Transverse colon (tissue), 4 donors: ENCODE measurements at places on chromosomes 4 and X. TPM values are rescaled to one million over a fixed set of nuclear protein-coding genes. Genes with fewer than 3 reads are reported as not detected.

Gene PDE5A
- total RNA-seq, result 52.7 TPM

Gene NAP1L2
- 1.4 TPM for total RNA-seq

Gene TNMD
- 0.68 TPM for total RNA-seq

- no peak overlapping the region for H3K4me3 ChIP-seq
- H3K36me3 ChIP-seq, result no peaks in the 10 kb centered on the region
- H3K27ac ChIP-seq, result peak overlapping the region; percentile 62
- peak; percentile 91 for DNase-seq
- H3K27me3 ChIP-seq, result no peaks in the 10 kb centered on the region
- peaks cover 16% of the 10 kb centered on the region for H3K4me1 ChIP-seq
Measured at GRCh38 chr4:56728512-56728911, 47.4 kb upstream of the HOPX start.

GRCh38 chr4:7855731-7856130, 83.9 kb downstream of the AFAP1 start:
- no peaks in the 10 kb centered on the region for H3K27me3 ChIP-seq
- H3K4me1 ChIP-seq, result peaks cover 9% of the 10 kb centered on the region
- H3K36me3 ChIP-seq, result no peaks in the 10 kb centered on the region
- H3K27ac ChIP-seq, result no peak overlapping the region
- no peak for DNase-seq

DNA sequence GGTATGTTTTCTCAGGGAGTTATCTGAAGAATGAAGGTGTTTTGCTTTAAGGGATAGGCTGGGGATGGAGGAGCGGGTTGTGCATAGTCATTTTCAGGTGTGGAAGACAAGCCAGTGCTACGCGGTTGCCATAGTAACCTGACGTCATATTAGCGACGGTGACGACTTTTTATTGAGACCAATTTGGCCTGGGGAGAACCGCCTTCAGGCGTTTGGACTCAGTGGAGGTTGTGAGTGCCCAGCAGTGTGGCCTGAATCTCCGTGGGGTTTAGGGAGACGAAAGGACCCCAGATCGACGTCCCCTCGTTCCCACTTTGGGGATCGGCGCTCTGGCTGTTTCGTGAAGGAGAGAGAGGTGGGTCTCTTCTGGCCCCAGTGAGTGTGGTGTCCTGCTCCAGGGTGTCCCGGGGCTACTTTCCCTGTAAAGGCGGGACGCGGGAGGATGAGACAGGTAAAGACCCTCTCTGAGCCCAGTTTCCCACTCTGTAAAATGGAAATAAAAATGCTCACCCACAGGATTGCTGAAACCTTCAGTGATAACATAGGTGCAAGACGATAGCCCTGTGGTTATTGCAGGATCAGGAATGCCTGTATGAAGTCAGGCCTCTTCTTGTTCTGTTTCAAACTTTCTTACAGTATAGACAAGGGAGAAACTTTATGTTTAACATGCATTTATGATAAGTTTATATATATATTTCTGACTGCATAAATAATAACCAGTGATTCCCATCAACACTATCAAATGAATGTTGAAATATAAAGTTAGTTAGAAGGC, 48.6 kb downstream of the GPRASP3 start:
- no peaks in the 10 kb centered on the region for H3K36me3 ChIP-seq
- peak; percentile 86 for DNase-seq
- H3K27me3 ChIP-seq, result no peaks in the 10 kb centered on the region
- peak overlapping the region; percentile 30 for H3K27ac ChIP-seq
- peak overlapping the region; percentile 41 for H3K4me3 ChIP-seq
- H3K4me1 ChIP-seq, result no peaks in the 10 kb centered on the region

Gene IL2
- not detected for total RNA-seq

Gene REPS2
- 18.4 TPM for total RNA-seq

Gene POU3F4
- not detected for total RNA-seq

GRCh38 chrX:133475953-133476352, 60.7 kb upstream of the GPC4 start:
- H3K27me3 ChIP-seq, result no peaks in the 10 kb centered on the region
- H3K27ac ChIP-seq, result peak overlapping the region; percentile 33
- H3K4me3 ChIP-seq, result no peak overlapping the region
- DNase-seq, result no peak
- H3K36me3 ChIP-seq, result no peaks in the 10 kb centered on the region

DNA sequence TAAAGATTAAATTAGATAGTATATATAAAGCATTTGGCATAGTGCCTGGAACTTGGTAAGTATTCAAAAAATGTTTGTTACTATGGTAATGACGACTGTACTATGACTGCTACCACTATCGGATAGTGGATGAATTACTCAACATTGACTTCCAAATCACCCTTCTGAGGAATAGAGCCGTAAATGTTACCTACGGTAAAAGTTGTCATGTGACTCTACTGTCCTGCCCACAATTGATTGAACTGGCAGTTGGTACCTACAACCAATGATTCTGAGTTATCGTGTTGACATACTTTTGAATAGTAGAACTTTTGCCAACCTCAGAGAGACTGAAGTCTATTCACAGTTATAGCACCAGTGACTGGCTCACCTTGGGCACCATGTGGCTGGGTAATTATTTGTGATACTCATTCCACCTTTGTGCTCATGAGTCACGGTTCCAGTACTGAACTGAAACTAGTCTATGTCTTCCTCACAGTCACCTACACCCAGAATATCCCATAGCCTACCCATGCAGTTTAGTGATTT, 185.5 kb upstream of the PITX2 start:
- no peaks in the 10 kb centered on the region for H3K36me3 ChIP-seq
- no peaks in the 10 kb centered on the region for H3K27me3 ChIP-seq
- H3K4me3 ChIP-seq, result no peak overlapping the region
- peak overlapping the region; percentile 29 for H3K27ac ChIP-seq
- DNase-seq, result peak; percentile 33

Gene LYAR
- total RNA-seq, result 3.7 TPM

GRCh38 chr4:82643994-82644733, 82.4 kb upstream of the TMEM150C start:
- no peak overlapping the region for H3K27ac ChIP-seq
- no peak overlapping the region for H3K4me3 ChIP-seq
- no peaks in the 10 kb centered on the region for H3K27me3 ChIP-seq
- no peak for DNase-seq

DNA sequence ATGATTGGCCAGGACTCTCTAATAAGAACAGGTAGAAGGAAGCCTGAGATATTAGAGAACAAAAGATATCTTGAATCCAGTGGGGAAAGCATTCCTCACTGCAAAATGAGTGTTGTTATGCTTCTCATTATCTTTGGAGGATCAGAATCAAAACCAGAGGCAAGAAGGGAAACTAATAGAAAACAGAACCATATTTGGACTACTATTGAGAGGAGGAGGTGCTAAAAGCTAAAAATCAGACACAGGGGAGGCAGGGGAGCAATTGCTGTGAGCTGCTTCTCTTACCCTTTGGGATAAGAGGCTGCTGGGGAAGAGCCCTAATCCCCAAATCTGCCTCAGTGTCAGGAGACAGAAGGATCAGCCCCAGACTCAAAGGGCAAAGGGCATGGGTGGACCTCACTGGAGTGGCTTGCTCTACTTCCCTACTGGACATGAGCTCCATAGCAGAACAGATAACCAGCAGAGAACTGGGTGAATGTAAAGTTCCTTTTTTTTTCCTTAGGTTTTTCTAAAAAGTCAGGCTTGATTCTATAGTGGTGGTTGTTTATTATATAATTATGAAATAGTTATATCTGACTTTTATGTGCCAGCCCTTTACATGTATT, 60.1 kb downstream of the SEPTIN11 start:
- H3K27me3 ChIP-seq, result no peaks in the 10 kb centered on the region
- DNase-seq, result no peak
- H3K4me1 ChIP-seq, result peaks cover 30% of the 10 kb centered on the region

Gene SLC9A6
- 17.8 TPM for total RNA-seq

Gene SCLT1
- total RNA-seq, result 10.1 TPM

GRCh38 chrX:724256-724655, 93.7 kb downstream of the SHOX start:
- H3K36me3 ChIP-seq, result no peaks in the 10 kb centered on the region
- H3K27ac ChIP-seq, result no peak overlapping the region
- no peak overlapping the region for H3K4me3 ChIP-seq
- no peaks in the 10 kb centered on the region for H3K4me1 ChIP-seq

GRCh38 chrX:133516686-133517085, 101.4 kb upstream of the GPC4 start:
- no peaks in the 10 kb centered on the region for H3K27me3 ChIP-seq
- H3K4me3 ChIP-seq, result no peak overlapping the region
- no peak for DNase-seq
- H3K36me3 ChIP-seq, result no peaks in the 10 kb centered on the region

DNA sequence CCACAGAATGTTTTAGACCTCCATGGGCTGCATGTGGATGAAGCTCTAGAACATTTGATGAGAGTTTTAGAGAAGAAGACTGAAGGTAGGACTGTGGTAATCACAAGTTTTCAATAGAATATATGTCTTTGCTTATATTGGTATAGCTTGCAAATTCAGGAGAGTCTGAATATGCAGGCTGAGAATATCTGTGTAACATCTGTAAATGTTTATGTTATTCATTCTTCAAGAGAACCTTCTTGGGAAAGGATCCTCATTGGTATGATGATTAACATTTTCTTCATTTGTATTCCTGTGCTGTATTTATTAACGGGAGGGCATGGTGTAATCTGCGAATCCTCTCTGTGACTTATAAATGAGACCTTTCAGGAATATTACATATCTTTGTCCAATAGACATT, 52.1 kb upstream of the RHOH start:
- DNase-seq, result no peak
- H3K27me3 ChIP-seq, result no peaks in the 10 kb centered on the region
- H3K4me1 ChIP-seq, result no peaks in the 10 kb centered on the region
- no peak overlapping the region for H3K4me3 ChIP-seq
- no peak overlapping the region for H3K27ac ChIP-seq

DNA sequence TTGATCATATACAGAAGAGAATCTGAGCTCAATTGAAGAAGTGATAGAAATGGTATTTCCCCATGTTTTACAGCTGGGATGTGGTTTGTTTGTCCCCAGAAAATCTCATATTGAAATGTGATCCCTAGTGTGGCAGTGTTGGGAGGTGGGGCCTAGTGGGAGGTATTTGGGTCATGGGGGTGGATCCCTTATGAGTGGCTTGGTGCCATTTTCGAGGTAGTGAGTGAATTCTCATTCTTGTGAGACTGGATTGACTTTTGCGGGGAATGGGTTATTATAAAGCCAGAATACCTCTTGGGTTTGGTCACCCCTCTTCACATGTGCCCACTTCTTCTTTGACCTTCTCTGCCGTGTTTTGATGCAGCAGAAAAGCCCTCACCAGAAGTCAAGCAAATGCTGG, 29.6 kb upstream of the PAGE1 start:
- H3K36me3 ChIP-seq, result no peaks in the 10 kb centered on the region
- no peak overlapping the region for H3K4me3 ChIP-seq
- DNase-seq, result no peak

Gene MUC7
- total RNA-seq, result not detected

DNA sequence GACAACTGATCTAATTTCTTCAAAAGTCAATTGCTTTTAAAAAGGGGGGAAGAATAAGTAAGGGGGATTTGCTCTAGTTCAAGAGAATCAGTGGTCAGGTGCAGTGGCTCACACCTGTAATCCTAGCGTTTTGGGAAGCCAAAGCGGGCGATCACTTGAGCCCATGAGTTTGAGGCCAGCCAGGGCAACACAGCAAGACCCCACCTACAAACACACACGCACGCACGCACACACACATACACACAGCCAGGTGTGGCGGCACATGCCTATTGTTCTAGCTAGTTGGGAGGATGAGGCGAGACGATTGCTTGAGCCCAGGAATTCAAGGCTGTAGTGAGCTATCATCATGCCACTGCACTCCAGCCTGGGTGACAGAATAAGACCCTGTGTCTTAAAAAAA, 9.6 kb downstream of the GRSF1 start:
- H3K27ac ChIP-seq, result no peak overlapping the region
- H3K36me3 ChIP-seq, result peaks cover 75% of the 10 kb centered on the region
- no peaks in the 10 kb centered on the region for H3K27me3 ChIP-seq
- DNase-seq, result no peak
- no peaks in the 10 kb centered on the region for H3K4me1 ChIP-seq
- no peak overlapping the region for H3K4me3 ChIP-seq

Gene REELD1
- total RNA-seq, result 1.4 TPM

DNA sequence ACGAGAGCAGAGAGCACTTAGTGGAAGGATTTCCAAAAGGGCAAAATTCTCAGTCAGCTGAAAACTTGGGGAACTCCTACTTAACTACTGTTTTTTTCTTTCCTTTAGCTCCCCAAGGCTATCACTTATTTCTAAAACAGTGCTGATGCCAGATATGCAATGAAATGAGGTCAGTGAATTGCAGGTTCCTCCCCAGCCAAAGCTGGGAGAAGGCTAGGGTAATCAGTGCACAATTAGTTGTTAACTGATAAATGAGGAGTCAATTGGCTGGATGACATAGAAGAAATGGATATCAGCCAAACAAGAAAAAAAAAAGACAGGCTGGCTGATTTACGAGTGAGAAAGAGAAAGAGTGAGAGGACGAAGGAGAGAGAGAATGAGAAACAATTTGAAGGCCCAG, 195.6 kb downstream of the GPC3 start:
- H3K27ac ChIP-seq, result no peak overlapping the region
- no peaks in the 10 kb centered on the region for H3K36me3 ChIP-seq
- no peaks in the 10 kb centered on the region for H3K27me3 ChIP-seq
- no peaks in the 10 kb centered on the region for H3K4me1 ChIP-seq
- H3K4me3 ChIP-seq, result no peak overlapping the region

Gene LAGE3
- total RNA-seq, result 23.3 TPM

DNA sequence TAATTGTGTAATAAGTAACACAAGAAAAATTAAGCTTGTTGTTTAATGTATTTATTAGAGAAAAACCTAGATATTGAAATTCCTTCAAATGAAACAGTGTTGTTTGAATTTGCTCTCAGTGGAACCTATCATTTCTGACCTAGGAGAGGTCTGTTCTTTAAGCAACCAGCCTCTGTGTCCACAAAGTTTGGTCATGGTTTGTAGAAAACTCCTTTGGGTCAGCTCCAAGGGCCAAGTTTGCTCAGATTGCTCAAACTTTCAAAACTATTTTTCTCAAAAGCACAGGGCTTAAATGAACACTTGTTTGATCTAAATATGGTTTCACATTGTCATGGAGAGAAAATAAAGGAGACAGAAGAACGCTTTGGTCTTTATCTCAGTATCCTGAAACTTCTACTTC, 29.6 kb upstream of the RPL34 start:
- no peak overlapping the region for H3K4me3 ChIP-seq
- no peaks in the 10 kb centered on the region for H3K27me3 ChIP-seq
- no peak for DNase-seq
- H3K36me3 ChIP-seq, result no peaks in the 10 kb centered on the region

Gene SSX4
- not detected for total RNA-seq

- no peak overlapping the region for H3K4me3 ChIP-seq
- peaks cover 5% of the 10 kb centered on the region for H3K27me3 ChIP-seq
- no peaks in the 10 kb centered on the region for H3K4me1 ChIP-seq
- H3K27ac ChIP-seq, result no peak overlapping the region
- H3K36me3 ChIP-seq, result no peaks in the 10 kb centered on the region
- no peak for DNase-seq
Measured at GRCh38 chrX:413322-414201, 26.9 kb upstream of the PPP2R3B start.

GRCh38 chrX:83593634-83594294, 85.7 kb downstream of the POU3F4 start:
- H3K4me3 ChIP-seq, result no peak overlapping the region
- no peaks in the 10 kb centered on the region for H3K27me3 ChIP-seq

Gene TRAM1L1
- total RNA-seq, result 0.48 TPM
